ENCODE measurements at places on chromosomes 2 and 18.

- DNase-seq, result no peak
These were observed 243.2 kb downstream of the BABAM2 start for GRCh38 chr2:28133778-28134177.

GRCh38 chr2:189411860-189412259, 29.4 kb upstream of the WDR75 start:
- DNase-seq, result no peak

DNA sequence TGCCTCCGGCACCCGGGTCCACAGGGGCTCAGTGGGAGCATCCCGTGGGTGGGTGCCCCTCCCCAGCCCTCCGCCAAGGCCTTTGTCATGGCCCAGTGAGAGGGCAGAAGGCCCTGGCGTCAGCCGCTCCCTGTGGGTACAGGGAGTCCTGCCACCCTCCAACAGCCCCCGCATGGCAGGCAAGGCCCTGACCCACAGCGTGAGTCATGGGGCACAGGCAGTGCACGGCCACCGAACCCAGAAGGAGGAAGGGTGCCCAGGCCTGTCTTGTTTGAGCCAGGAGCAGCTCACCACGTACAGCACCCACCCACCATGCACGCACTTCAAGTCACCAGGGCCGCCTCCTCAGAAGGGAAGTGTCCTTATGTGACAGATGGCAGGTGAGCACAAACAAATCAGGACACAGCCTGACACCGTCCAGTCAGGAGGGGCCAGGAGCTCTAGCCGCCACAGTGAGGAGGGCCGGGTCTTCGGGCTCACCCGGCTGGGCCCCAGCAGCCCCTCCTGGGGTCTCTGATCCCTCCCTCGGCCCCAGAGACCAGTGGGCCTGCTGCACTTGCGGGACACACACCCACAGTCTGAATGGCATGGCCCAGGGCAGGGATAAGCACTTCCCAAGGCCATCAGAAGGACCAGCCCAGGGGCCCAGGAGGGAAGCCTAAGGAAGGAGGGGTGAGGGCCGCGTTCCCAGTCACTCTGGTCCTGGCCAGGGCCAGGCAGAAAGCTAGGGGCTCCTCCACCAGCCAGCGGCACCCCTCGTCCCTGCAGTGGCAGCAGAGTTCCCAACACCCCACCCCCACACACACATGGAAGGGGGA, 25.8 kb downstream of the BIN1 start:
- DNase-seq, result peak; percentile 61

- no peak for DNase-seq
These were observed 2.0 kb downstream of the AGPS start for GRCh38 chr2:177394594-177394973.

DNA sequence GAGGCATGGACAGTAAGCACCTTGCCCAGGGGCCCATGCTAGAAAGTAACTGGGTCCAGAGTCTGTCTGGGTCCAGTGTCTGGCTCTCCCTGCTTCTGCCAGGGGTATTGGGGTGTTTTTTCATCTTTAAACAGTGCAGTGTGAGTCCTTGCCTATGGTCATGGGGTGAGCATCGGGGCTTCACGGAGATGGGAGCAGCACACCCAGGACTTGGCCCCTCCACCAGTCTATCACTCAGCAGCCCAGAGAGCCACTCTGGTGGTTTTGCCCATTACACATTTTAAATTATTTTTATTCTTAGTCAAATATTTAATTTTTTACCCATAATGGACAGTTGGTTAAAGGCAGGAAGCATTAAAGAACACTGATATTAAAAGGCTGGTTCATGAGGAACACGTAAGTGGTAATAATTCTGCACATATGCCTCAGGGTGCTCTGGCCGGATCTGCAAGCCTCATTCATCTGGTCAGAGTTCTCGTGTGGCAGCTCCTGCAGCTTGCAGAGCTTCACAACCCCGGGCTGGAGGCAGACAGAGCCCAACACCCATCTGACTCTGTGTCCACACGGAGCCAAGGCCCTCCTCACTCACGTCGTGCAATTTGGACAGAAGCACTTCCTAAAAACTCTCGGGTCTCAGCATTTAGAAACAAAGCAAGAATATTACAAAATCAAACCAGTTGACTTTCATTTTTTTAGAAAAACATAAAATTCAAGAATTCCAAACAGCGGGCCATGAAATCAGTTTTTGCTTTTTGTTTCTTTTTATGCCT, 204.1 kb downstream of the CTIF start:
- no peak for DNase-seq

Data from stimulated activated CD4-positive, alpha-beta T cell treated with anti-CD3 and anti-CD28 coated beads, Interleukin-2, amount 100 ng/mL, for 24 hours (primary cell).